ENCODE measurements at places on chromosomes 2 and 18. TPM values are rescaled to one million over a fixed set of nuclear protein-coding genes. Genes with fewer than 3 reads are reported as not detected.

DNA sequence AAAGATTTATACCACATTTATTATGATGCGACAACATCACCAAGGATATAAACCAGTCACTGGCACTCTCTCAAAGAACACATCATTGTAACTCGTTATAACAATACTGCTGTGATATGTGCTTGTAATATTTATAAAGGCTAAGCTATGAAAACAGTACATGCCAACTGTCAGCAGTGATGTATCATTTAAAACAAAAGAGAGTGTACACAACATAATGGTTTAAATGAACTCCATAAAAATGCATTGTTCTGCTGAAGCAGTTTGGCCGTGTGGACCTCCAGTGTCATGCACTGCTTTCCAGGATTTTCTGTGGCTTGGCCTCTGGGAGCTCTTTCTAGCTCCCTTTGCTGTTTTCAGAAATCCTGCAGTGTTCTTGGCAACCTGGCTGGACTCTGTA lies 215.6 kb downstream of the MTX2 start:
- no peak for DNase-seq

ALK gene
- 0.31 TPM for polyA plus RNA-seq

EMILIN2 gene
- 9.8 TPM for polyA plus RNA-seq

GRCh38 chr2:45818591-45818990 lies 167.1 kb downstream of the PRKCE start:
- DNase-seq: no peak

RUFY4 gene
- polyA plus RNA-seq: 0.08 TPM

DNA sequence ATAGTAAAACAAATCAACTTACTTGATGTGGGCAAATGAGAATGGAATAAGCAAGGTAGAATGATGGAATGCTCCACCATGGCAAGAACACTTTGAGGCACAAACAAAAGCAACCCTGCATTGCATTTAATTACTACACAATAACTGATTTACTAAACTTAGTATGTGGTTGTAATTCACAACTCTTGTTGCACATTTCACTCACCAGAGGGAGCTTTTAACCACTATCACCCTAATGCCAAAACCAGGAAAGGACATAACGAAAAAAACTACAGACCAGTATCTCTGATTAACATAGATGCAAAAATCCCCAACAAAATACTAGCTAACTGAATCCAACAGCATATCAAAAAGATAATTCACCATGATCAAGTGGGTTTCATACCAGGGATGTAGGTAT lies 659.8 kb downstream of the CPS1 start:
- no peak for DNase-seq

DNA sequence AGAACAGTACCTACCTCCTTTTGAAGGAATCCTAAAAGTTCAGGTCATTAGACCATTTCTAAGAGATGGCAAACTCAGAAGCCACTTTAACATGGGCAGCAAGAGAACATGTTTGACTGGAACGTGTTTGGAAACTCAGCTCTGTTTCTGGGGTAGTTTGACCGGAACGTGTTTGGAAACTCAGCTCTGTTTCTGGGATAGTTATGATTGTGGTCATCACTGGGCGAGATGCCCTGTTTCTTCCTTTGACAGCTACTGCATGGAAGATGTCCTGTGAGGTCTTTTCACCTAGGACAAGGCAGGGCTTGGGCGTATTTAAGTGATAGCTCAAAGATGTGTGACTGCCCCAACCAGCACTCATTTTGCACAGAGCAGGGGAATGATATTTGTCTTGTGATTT lies 19.9 kb upstream of the SERPINB13 start:
- DNase-seq: no peak

- no peak for DNase-seq
Measured at GRCh38 chr2:224405412-224405811, 3.5 kb upstream of the FAM124B start.

DNA sequence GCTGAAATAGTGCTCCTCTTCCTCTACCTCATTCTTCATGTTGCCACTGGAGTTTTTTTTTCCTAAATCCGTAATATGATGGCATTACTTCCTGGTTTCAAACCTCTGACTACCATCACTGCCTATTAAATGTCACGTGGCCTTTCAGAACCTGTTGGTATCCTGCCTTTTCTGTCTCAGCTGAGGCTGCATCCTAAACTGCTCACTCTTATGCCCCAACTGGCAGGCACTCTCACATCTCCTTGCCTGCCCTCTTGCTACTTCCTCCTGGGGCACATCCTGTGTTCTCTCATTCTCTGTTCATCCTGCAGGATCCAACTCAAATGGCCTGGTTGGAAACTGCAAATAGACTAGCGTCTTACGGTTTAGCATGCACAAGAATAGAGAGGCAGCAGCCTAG lies 468.1 kb upstream of the FANCL start:
- no peak for DNase-seq

DNA sequence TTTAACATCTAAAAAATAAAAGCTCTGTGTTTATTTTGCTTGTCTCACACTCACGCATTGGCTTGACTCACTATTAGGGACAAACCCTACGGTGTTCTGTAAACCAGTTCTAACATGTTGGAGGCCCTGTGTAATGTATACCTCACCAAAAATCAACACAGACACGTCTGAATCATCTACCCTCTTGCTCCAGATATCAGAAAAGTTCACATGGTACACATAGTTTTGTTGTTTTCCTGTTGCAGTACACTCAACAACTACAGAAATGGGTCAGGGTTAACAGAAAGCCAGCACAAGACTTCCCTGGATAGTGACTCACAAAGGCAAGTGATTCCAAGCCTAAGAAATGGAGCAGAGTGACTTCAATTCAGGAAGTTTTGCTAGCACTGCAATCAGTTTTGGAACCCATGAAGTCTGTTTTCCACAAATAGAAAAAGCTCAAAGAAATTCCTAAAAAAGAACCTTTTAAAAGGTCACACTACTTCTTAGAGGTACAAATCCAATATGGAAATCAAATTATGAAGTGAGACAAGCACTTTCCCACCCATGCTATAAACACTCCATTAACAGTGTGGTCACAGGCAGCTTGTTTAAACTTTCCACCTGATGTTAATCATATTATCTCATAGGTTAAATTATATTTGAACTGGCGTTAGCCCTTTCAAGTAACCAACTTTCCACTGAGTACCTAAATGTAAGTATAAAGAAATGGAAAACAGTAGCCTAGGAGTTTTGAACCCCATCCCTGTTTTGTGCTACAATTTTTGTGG lies 87.4 kb downstream of the GAREM1 start:
- DNase-seq: no peak

DNA sequence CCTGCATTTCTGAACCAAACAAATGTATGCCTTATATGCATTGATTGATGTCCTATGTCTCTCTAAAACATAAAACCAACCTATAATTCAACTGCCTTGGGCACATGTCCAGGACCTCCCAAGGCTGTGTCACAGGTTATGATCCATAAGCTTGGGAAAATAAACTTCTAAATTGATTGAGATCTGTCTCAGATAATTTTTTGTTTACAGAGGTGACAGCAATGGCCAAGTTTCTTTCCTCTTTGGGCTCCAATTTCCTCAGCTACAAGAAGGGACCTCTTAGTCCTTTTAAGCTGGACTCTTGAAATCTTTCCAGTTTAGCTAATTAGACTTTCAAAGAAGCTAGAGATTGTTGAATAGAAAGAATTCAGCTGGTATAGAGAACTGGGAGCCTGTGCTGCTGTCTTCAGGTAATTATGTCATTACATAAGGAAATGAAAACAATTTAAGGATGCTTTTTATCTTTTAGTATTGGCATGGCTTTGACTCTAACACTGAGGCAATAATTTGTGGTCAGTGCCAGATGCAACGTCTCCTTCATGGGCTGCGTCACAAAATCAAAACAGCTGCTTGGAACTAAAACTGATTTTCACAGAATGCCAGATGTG lies 412.1 kb upstream of the TRIB2 start:
- no peak for DNase-seq

DNA sequence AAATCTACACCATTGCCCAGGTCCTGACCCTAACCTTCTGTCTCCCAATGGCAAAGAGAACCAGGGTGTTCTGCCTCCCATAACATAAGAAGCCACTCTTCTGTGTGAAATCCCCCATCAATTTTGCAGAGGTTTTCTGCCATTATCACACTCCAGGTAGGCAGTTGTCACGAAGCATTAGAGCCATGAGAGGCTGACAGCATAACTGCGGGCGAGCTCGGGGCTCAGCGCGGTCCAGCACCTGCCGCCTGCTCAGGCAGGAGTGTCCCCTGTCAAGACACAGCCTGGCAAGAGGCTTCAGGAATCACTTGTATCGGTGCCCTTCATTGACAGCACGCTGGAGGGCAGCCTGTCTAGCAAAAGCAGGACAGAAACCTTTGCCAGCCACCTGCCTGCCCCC lies 251.2 kb downstream of the SATB2 start:
- DNase-seq: no peak

GRCh38 chr2:172106108-172106961 lies 3.6 kb upstream of the DLX2 start:
- DNase-seq: no peak

DNA sequence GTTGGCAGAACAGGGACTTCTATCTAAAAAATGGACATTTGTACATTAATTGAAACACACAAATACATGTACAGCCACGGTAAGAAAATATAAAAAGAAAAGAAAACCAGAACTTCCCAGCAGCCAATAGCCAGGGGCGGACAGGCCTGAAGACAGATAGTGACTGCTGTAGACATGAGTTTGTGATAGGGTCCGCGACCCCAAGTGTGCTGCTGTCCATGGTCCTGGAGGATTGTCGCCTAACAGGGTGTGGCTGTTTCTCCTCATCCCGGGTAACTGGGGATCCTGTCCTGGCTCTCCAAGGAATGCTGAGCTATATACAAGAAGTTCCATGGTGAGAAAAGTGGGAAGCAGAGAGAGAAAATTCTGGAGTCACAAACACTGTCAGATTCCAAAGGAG lies 266.5 kb upstream of the SALL3 start:
- no peak for DNase-seq

GRCh38 chr2:24913911-24914310 lies 6.1 kb downstream of the ADCY3 start:
- no peak for DNase-seq

GRCh38 chr18:73861771-73862170 lies 285.9 kb downstream of the FBXO15 start:
- DNase-seq: no peak

GRCh38 chr2:120253021-120253882 lies 600 bp downstream of the RALB start:
- no peak for DNase-seq

LPIN1 gene
- polyA plus RNA-seq: 18.0 TPM

CPS1 gene
- polyA plus RNA-seq: 4.3 TPM

MZT2A gene
- polyA plus RNA-seq: 49.1 TPM

DNA sequence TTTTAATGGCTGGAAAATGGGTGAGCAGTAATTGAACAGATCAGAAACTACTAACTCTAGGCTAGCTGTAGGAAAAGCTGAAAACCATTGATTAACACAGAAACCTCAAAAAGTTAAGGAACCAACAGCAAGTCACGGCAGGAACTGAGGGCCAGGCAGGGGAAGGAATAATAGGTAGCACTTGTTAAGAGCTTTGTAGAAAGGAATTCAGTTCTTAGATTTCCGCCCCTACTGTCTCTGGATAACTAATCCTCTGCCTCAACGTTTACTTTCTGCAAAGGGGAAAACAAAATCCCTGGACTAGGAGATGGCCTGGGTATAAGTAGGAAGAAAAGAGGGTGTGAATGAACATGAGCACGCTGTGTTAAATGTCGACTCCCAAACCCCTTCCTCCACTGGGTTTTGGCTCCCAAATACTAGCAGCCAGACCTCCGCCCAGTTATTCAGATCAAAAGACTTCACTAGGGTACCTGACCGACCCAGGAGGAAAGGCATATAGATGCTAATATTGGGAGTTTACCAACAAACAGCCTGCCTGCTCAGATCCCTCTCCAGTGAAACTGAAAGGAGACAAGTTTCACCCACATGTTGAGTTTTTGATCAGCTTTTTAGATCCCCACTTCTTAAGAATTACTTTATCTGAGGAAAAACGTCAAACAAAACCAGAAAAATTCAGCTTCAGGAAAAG lies 12.4 kb downstream of the SMAD2 start:
- no peak for DNase-seq

DNA sequence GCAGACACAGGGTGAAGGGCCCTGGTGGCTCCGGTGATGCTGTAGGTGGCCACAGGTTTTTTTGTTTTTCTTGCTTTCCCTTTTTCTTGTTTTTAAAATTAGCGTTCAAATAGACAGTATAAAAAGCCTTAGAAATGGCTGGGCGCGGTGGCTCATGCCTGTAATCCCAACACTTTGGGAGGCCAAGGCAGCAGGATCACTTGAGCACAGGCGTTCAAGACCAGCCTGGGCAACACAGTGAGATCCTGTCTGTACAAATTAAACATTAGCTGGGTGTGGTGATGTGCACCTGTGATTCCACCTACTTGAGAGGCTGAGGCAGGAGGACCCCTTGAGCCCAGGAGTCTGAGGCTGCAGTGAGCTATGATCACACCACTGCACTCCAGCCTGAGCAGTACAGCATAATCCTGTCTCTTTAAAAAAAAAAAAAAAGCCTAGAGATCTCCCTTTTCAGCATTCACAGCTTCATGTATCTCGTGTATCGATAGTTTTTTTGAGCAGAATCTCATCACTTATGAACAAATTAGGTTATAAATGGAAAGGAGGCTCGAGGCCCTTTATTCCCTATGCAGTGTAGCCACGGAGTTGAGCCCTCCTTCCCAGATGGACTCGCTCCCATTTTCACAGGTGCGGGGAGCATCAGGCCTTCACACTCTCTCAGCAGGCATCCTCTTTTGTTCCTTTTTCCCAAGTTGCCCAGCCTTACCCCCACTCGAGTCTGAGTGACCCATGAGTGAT lies 50.8 kb downstream of the EMILIN2 start:
- DNase-seq: no peak

- no peak for DNase-seq
Measured at GRCh38 chr18:61702007-61702406, 190.8 kb downstream of the RNF152 start.

GRCh38 chr2:167987558-167987957 lies 259.8 kb downstream of the STK39 start:
- no peak for DNase-seq

SLC30A3 gene
- 6.0 TPM for polyA plus RNA-seq

CXCR1 gene
- not detected for polyA plus RNA-seq

GRCh38 chr2:19868701-19869580 lies 32.8 kb downstream of the TTC32 start:
- DNase-seq: no peak

DNA sequence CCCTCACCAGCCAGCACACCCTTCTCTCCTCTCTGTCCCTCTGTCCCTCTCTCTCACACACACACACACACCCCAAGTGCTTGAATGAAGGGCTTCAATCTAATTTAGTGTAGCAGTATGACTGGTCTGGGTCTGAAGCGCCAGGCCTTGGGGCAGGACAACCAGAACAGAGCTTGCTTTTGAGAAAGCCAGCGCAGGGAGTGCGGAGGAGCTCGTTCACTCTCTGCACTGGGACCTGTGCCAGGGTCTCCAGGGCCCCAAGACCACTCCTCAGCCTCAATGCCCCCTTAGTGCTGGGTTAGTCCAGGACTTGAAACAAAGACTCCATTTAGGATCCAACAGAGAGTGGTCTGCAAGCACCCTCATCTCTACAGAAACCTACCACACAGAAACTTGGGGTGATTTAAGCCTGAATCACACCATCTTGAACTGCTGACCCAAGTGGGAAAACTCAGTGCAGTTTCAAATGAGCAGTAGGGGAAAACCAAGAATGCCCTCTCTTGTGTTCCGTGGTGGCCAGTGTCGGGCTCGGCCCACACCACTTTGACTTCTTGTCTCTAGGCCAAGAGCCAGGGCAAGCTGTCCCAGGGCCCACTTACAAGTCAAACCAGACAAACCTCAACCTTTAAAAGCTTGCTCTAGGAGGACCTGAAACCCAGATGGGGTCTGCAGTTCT lies 66.6 kb upstream of the WIPF1 start:
- DNase-seq: no peak

Data from right renal cortex interstitium (tissue), 3 donors.